Activated gamma-delta T cell treated with Interleukin-2 at 50 U/mL for 16 hours (primary cell): ENCODE measurements at places on chromosomes 12 and 14.

- no peak for DNase-seq
These were observed 49.7 kb downstream of the CYP46A1 start for GRCh38 chr14:99733540-99734405.

GRCh38 chr12:114668151-114668885 lies 15.7 kb downstream of the TBX3 start:
- DNase-seq, result no peak

- DNase-seq, result no peak
These were observed 12.9 kb downstream of the BRI3BP start for GRCh38 chr12:125006365-125006764.

GRCh38 chr12:122097927-122098756 lies 19.6 kb downstream of the MLXIP start:
- DNase-seq, result no peak

DNA sequence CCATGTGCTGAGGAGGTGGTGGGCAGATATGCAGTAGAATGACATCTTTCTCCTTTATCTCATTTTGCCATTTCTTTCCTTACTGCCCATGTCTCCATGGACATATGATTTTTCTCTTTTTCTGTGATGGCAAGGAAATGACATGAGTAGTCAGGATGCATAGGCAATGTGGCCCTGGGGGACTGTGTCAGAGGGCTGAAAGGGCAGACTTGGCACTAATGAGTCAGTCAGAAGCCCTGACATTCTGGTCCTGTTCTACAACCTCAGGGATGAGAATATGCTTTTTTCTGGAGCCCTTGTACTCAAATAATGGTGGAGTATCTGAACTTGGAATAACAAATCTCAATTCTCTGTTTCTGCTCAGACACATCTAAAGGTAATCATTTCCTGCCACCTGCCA lies 167.8 kb downstream of the TMEM117 start:
- DNase-seq, result no peak

DNA sequence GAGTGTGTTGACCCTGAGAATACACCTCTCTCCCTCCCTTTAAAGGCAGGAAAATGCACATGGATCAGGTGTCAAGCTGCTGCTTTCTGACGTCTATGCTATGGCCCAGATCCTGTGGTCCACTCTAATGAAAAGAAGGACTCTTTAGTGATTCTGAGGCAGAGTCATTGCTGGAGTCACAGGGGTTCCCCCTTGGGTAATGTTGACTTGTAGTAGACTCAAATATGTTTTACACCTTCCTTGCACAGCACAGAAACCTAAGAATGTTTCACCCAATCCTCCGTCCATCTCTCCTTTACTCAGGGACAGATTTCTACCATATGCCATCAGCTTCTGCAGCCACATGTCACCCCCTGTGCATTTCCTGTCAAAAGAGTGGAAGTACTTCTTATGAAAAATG lies 525.4 kb downstream of the TMEM121 start:
- no peak for DNase-seq

DNA sequence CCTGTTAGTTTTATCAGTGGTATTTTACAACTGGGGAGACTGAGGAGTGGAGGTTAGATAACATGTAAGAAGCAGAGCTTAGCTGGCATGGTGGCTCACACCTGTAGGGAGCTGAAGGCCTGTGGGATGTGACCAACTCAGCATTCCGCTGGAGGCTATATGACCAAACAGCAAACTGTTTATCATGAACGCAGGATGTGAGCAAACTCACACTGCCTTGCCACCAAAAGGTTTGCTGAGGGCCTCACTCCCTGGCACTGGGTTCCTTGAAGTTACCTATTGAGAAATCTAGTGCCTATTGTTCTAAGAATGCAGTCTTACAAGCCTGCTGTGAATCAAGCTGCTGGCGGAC lies 23.4 kb downstream of the JKAMP start:
- no peak for DNase-seq

DNA sequence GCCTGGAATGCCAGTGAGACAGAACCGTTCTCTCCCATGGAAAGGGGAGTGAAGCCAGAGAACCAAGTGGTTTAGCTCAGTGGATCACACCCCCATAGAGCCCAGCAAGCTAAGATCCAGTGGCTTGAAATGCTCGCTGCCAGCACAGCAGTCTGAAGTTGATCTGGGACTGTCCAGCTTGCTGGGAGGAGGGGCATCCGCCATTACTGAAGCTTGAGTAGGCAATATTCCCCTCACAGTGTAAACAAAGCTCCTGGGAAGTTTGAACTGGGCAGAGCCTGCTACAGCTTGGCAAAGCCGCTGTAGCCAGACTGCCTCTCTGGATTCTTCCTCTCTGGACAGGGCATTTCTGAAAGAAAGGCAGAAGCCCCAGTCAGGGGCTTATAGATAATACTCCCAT lies 374.3 kb upstream of the DCN start:
- DNase-seq, result no peak

GRCh38 chr12:116529048-116529447 lies 30.1 kb upstream of the MAP1LC3B2 start:
- DNase-seq, result no peak

GRCh38 chr14:99231850-99232713 lies 39.9 kb downstream of the BCL11B start:
- peak; percentile 31 for DNase-seq

GRCh38 chr12:34599530-34600513 lies 577.5 kb downstream of the ALG10 start:
- DNase-seq, result no peak

- DNase-seq, result no peak
These were observed 155.4 kb upstream of the PDE3A start for GRCh38 chr12:20212658-20213555.

DNA sequence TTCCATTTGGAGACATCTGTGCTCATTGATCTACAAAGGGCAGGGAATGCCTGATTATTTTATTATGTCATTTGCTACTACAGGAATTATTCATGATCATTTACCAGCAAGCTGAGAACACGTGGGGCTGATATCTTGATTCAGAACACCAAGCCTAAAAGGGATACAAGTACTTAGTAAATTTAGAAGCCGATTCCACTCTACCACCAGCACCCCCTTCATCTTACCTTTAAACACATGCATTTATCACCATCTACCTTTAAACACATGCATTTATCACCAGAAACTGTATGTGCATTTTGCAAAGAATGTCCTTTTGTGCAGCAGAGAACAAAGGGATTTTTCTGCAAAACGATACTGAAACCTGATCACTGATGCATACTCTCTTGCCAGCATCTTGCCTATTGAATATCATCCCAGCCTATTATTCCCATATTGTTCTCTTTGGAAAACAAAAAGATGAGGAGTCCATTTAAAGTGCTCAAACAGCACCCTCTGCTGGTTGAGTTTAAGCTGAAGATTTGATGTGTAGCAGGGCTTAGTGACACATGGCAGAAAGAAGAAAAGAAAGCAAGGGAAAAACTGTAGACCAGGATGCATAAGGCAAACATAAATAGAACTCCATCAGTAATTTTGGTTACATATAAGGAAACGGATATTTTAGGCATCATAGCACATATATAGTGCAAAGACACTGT lies 132.6 kb upstream of the PLEKHG7 start:
- peak; percentile 51 for DNase-seq

DNA sequence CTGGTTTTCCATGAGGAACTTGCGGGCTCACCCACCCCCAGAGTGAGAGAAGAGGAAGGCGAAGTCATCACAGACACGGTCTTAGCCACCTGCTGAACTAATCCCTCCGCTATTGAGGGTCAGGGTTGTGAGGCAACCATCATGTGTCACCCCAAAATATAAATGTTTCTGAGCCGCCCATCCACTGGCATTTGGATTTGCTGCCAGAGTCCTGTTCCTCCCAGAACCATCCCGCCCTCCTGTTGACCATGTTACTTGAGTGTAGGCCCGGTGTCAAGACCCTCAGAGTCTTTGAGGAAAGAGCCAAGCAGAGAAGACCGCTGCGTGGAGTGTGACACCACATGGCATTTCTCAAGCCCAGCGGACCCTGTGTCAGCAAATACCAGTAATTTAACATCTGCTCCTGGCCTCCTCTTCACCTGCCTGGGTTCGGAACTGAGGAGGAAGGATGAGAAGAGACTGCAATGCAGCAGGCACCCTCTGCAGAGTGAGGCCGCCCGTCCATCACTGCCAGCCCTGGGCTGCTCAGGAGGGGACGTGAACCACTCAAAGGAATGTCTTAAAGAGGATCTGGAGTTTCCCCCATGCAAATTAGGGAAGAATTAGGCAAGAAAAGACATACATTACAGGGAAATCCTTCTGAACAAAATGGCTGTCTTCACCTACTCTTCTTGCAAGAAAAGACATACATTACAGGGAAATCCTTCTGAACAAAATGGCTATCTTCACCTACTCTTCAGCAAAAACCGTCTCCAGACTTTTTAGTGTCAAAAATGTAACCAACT lies 100.4 kb downstream of the FBXL14 start:
- DNase-seq, result no peak

- DNase-seq, result no peak
These were observed 3.1 kb downstream of the PYGL start for GRCh38 chr14:50941151-50941550.

DNA sequence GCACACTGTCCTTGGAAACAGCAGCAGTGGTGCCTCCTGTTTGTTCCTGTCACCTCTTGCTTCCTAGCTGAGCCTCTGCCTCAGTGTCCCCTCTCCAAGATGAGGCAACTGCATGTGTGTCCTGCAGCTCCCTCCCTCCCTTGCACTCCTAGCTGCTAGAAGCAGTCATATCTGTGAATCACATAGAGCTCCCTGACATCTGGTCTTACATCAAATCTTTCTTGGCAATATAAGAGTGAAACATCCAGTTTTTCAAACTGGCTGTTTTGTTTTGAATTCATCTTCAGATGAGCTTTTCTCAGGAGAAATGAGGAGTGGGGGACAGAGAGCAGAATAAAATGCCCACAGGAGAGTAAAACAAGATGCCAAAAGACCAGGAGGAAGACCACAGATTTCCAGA lies 103.7 kb downstream of the VCPKMT start:
- no peak for DNase-seq

GRCh38 chr14:105126981-105127329 lies 41.6 kb downstream of the JAG2 start:
- DNase-seq, result no peak

GRCh38 chr12:52600475-52600874 lies 788 bp downstream of the KRT72 start:
- no peak for DNase-seq

DNA sequence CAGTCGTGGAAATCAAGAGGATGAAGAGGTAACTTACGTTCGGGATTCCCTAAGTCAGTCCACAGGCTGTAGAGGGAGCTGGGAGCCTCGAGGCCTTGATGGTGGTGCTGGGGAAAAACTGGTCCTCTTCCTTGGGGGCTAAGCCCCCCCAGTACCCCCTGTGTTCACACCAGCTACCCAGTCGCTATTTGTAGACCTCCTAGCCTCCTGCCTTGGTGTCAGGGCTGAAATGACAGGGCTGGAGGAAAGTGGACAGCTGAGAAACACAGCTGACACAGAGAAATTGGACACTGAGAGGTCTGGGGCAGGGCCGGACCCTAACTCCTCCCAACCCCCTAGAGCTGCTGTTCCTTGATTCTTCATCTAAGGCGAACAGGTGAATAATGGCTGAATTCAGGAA lies at the start of gene STAC3:
Gene STAC3 (minus strand): TSS at position 232 of the 400 bp plus-strand sequence. CDS start 1,551 bp downstream, outside the sequence.
- no peak for DNase-seq

DNA sequence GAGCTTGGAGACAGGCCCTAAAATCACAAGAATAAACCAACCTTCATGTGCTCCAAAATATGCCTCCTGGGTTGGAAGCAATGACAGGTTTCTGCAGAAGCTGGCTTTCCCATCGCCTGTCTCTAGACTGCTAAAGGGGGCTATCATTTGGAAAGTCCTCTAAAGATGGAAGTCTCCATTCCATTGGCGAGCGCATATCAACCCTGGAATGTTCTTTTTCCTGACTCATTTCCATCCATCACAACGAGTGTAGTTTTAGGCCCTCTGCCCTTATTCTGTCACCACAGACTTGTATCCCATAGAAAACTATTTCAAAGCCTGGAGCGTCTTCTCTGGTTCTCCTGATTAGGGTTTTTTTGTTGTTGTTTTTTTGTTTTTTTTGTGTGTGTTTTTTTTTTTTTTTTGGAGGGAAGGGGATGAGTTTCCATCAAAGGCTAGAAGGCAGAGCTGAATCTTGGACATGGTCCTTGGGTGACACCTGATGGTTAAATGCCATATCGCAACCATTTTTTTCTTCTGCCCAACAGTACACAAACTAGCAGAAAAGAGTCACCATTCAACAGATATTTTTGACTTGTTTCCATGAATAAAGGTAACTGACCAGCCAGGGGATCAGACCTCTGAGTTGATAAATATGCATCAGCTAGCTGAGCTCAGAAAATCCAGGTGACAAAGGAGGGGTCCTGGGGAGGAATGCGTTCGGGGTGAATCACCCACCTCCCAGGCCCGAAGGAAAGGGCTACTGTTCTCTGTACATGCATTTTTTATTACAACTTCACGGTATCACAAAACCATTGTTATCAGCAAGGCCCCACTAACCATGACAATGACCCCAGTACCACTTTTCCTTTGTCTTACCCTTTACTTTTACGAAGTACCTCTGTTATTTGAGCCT lies 40.5 kb downstream of the KCNA5 start:
- DNase-seq, result no peak

DNA sequence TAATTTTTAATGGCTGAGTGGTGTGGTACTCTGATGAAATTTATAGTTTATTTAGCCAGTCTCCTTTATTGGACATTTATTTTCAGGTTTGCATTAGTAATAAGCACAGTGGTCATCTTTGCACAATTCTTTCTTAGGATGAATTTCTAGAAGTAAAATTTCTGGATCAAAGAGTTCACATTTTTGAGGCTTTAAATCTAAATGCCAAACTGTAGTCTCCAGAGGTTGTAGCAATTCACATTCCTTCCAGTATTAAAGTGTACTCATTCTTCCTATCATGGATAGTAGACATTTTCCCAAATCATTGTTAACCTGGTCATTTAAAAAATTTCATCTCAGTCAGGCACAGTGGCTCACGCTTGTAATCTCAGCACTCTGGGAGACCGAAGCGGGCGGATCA lies 24.8 kb downstream of the SLC39A9 start:
- DNase-seq, result no peak

DNA sequence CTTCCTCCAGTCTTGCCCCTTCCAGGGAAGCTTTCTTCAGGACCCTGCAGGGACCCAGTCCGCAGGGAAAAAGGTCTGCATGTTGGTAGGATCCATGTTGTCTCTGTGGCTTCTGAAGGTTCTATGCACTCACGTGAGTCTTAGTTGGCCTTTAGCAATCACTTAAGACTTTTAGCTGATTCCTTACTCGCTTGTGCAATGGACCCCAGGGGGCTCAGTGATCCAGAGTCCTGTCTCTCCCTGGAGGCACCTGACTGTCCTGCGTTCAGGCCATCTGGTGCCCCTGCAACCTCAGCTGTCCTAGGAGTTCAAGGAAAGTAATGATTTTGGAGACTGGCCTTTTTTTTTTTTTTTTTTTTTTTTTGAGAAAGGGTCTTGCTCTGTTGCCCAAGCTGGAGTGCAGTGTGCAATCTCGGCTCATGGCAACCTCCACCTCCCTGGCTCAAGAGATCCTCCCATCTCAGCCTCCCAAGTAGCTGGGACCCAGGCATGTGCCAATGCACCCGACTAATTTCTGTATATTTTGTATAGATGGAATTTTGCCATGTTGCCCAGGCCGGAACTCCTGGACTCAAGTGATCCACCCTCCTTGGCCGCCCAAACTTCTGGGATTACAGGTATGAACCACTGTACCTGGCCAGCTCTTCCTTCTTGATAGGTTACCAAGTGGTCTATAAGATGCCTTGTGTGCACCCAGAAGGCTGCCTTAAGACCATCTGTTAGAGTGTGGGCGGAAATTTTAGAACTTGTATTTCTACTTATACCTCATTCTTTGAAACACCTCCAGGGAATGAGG lies 4.6 kb downstream of the IFI27L2 start:
- DNase-seq, result no peak

- no peak for DNase-seq
These were observed 18.5 kb upstream of the FKBP4 start for GRCh38 chr12:2776129-2776806.
